Eye (tissue), 1 donor: ENCODE measurements at places on chromosomes 11 and 22.

DNA sequence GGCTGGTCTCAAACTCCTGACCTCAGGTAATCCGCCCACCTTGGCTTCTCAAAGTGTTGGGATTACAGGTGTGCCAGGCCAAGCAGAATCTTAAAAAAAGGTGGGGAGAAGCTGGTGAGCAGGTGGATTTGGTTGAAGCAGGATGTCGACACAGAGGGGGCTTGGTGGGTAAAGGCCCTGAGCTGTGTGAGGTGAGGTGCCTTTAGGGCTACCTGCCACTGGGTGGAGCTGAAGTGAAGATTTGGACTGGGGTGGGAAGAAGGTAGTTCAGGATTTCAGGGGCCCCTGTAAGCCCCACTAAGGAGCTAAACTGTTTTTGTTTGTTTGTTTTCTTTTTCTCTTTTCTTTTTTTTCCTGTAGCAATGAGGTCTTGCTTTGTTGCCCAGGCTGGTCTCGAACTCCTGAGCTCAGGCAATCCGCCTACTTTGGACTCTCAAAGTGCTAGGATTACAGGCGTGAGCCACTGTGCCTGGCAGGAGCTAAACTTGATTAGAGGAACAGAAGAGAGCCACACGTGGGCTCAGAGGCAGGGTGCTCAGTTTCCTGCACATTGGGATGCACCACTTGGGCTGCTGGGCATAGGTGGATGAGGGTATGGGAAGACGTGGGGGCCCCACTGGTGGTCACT is 6.0 kb downstream of the P2RX6 start:
- DNase-seq = no peak

DNA sequence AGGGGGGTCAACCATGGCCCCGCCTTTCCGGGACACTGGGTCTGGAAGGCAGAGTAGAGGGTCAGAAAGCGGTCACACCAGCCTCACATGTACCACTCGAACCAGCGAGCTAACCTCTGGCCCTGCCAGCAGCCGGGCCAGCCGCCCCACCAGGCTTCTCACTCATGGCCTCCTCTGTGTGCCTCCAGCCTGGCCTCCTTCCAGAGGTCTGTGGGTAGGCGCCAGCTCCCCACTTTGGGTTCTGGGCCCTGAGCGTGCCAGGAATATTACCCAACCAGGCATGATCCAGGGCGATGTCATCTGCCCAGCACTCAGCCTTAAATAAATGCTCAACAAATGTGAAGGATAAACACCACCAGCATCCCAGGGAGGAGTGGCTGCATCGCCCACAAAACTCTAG is 5.8 kb downstream of the SCUBE1 start:
- no peak for DNase-seq

DNA sequence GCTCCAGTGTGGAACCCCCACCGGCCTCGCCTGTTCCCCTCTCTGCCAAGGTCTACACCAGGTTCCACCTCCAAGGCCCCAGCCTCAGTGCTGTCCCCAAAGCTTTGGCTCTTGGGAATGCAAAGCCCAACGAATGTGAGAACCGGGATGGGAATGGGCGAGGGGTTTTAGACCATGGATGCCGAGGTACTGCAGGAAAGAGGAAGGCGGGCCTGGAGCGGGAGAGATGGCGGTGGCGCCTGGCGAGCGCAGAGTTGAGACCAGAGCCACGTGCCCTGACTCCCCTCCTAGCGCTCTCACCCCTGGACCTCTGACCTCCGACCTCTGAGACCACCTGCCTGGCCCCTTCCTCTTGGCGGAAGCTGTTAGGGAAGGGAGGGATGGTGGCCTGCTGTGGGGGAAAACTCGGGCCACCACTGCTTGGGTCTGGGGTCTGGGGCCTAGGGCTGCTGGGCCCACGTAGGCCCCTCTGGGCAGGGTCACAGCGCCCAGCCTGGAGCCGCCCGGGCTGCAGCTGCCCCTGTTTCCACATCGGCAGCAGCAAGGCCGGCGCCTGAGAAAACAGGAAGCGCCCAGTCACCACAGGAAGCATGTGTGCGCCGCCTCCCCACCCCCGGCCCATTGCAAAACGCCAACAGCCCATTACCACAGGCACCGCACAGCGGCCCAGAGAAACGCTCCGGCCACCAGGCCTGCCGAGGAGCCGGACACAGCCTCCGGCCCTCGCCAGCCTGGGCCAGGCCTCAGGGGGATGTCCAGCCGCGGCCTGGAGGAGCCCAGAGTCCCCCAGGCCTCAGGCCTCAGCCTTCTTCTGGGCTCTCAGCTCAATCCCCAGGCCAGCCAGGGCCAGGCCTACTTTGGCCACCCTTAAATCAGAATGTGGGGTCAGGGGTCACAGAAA is 13.8 kb upstream of the SLC39A13 start:
- DNase-seq = no peak

DNA sequence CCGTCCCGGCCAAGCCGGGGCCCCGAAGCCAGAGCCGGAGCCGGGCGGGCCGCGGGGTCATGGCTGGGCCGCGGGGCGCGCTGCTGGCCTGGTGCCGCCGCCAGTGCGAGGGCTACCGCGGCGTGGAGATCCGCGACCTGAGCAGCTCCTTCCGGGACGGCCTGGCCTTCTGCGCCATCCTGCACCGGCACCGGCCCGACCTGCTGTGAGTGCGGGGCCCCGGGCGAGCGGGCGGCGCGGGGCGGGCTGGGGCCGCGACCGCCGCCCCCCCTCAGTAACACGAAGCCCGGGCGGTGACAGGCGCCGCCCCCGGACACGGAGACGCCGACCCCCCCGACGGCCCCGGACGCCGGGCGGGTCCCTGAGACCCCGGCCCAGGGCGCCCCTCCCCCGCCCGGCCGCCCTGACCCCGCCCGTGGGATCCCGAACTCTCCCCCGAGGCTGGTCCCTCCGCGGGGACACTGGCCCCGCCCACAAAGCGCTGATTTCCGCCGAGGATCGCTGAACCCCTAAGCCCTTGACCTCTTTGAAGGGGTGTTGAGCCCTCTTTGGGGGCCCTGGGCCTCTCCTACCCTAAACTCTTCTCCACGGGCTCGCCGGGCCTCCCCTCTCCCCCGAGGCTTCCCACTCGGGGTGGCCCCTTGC is 389 bp downstream of the MICALL1 start:
- no peak for DNase-seq

DNA sequence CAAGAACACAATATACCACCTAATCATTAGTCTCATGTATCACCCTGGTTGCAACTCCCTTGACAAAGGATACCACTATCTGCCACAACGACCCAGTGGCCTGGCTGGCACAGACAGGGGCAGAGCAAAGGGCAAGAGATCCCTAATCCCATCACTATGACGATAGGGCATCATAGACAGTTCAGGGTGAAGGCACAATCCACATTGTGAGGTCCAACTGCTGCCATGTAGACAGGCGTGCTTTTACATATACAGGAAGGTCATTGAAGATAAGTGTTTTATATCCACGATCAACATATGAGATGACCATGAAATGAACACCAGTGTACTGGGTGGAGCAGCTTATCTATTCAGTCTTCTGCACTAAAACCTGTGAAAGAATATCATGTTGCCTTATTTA is 94.6 kb downstream of the IGLL1 start:
- no peak for DNase-seq

GRCh38 chr22:43013355-43014315 is 1.3 kb downstream of the PACSIN2 start:
- DNase-seq = peak; percentile 53

DNA sequence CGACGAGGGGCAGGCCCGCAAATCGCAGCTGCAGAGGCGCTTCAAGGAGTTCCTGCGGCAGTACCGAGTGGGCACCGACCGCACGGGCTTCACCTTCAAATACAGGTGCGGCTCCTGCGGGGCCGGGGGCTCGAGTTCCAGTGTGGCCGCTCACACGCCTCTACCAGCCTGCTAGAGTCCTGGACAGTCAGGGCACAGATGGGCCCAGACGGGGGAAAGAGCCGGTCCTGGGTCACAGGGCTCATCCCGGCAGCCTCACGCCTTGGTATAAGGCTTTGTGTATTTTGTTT is 506 bp downstream of the MCM5 start:
- no peak for DNase-seq

DNA sequence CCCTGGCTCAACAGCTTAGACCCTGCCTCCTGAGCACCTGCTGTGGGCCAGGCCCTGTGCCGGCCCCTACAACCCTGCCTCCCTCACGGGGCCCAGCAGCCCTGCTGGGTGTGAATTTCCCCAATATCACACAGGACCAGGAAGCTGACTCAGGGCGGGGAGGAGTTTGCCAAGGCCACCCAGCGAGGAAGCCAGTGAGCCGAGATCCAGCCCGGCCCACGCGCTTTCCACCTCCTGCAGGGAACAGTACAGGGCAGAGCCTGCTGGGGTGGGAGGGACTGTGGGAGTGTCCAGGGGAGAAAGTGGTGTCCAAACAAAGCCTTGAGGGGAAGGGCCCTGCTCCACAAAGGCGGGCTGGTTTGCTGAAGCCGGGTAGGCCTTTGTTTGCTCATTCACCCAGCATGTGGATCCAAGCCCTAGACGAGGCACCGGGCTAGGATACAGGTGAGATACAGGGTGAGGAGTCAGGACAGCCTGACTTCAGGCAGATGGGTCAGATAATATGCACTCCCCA is 26.8 kb downstream of the RPL3 start:
- peak; percentile 60 for DNase-seq

- DNase-seq = no peak
Measured at GRCh38 chr11:98300719-98301118, 720.0 kb upstream of the CNTN5 start.

DNA sequence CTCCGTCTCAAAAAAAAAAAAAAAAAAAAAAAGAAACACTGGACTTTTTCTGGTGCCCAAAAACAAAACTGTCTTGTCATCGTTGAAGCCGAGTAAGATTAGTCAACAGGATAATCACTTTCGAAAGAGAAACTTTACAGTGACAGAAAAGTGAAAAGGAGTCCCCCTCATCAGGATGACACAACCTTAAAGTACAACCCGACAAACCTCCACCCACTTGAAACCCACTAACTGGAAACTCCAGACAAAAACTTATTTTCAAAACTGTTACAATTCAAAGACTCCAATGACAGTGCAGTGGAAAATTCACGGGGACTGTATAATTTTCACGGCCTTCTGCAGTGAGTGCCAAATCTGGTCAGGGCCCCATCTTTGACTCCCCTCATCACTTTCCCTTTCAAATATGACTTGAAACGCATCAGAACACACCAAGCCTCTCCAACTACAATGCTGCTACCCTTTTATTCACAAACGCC is 1.3 kb downstream of the DENND5A start:
- DNase-seq = no peak

DNA sequence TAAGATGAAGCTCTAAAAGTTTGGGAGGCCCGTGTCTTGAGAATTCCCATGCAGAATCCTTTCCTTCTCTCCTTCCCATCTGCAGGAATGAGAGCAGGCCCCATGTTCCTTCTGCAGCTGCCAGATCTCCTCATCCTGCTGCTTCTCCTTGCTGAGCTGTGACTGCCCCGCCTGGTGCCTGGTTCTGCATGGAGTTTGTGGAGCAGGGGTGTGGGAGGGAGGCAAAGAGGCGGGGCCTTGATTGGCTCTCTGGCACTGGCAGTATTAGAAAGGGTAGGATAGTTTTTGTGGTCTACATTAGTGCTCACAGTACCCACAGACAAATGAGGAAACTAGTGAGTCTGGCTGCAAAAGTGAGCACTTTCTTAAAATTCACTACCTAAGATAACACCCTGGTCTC is 91.1 kb upstream of the CLPB start:
- no peak for DNase-seq

DNA sequence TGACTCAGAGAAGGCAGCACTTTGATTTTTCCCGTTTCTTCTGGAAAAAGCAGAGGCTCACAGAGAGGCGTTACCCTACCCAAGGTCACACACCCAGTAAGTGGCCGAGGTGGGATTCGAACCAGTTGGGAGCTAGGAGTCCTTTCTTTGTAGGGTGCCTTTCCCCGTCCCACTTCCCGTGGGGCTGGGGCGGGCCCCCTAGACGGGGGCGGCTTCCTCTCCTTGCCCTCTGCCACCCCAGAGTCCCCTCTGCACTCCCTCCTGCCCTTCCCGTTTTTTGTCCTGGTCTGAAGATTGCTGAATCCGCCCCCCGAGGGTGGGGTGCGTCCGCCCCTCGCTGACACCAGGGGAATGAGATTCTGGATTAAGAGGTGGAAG is 747 bp downstream of the TPCN2 start:
- no peak for DNase-seq

- no peak for DNase-seq
Measured at GRCh38 chr11:76064192-76064591, 142.1 kb downstream of the WNT11 start.

DNA sequence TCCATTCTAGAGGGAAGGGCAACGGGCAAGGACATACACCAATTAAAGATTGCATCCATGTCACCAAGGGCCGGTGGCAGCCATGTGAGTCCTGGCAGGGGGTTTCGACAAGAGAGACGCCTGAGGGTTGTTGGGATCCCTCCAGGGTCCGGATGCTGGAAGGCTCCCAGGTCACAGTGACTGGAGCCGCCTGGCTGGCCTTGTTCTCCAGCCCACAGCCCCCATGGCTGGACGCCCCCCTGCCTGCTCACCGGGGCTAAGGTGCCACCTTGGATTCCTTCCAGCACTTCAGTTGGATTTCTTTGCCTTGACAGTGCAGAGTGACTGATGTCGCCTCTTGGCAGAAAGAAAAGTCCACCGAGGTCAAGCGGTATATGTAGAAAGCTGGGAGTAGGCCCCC is 42.6 kb downstream of the ANO1 start:
- no peak for DNase-seq

DNA sequence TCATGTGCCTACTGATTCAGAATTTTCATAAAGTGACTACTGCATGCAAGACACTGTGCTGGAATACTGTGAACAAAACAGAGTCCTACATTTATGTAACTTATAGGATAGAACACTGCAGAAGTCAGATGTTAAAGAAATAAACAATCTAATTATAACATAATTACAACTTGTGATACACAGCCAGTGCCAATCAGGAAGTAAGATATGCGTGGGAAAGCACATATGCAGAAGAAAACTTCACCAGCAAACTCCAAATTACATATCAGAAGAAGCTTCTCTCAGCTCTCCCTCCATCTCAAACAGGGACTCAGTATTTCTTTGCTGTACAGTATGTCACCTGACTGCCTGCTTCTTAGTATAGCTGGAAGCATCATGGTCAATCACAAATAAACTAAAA is 37.4 kb downstream of the PAK1 start:
- no peak for DNase-seq

- DNase-seq = peak; percentile 85
Measured at GRCh38 chr11:61516675-61517572, 8.4 kb downstream of the LRRC10B start.

DNA sequence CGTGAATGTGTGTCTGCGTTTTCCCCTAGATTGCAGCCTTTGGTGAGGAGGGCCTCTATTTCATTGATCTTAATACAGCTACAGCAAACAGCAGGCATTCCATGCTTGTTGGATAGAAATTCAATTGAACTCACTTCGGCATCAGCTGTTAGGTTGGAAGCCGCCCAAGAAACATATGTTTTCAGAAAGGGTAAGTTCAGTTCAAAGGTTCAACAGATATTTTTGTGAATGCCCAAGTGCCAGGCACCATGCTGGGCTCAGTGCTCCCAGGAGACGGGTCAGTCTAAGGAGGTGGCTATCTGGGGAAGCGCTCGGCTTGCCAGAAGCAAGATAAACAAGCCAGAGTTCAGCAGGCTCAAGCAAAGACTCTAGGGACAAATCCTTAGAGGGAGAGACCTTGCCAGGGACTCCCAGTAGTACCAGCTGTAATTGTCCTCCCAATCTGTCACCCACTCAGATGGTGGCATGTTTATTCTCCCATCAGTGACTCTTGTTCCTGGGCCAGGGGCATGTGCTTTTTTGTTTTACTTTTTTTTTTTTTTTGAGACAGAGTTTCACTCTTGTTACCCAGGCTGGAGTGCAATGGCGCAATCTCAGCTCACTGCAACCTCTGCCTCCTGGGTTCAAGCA is 64.5 kb upstream of the LARGE1 start:
- DNase-seq = peak; percentile 30

- peak; percentile 84 for DNase-seq
Measured at GRCh38 chr11:450809-451451, 851 bp downstream of the PTDSS2 start.

GRCh38 chr11:17260020-17260419 is 16.5 kb upstream of the NUCB2 start:
- DNase-seq = no peak
